ENCODE measurements at places on chromosomes 7 and 10. TPM values are rescaled to one million over a fixed set of nuclear protein-coding genes. Genes with fewer than 3 reads are reported as not detected.

DNA sequence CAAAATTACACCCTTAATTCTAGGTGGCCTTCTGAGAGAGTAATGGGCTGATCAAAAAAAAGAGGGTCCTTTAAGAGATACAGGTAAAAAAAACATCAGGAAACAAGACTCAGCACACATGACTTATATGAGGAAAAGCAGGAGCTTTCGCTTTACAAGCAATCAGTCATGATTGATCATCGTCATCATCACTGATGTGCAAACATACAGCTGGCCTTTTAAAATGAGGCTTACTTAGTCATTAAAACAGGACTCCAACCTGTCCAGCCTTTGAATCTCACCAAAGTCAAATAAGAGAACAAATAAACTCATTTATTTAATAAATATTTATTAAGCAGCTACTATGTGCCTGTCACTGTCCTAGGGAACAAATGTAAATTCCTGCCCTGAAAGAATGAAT, 255.3 kb downstream of the SKAP2 start:
- H3K27ac ChIP-seq = no peak overlapping the region
- H3K4me3 ChIP-seq = no peak overlapping the region
- no peaks in the 10 kb centered on the region for H3K36me3 ChIP-seq
- H3K27me3 ChIP-seq = no peaks in the 10 kb centered on the region
- no peak for DNase-seq

GRCh38 chr10:86221442-86222335, 144.9 kb downstream of the GRID1 start:
- H3K27ac ChIP-seq = no peak overlapping the region
- no peaks in the 10 kb centered on the region for H3K36me3 ChIP-seq
- H3K4me1 ChIP-seq = no peaks in the 10 kb centered on the region
- H3K4me3 ChIP-seq = no peak overlapping the region

DNA sequence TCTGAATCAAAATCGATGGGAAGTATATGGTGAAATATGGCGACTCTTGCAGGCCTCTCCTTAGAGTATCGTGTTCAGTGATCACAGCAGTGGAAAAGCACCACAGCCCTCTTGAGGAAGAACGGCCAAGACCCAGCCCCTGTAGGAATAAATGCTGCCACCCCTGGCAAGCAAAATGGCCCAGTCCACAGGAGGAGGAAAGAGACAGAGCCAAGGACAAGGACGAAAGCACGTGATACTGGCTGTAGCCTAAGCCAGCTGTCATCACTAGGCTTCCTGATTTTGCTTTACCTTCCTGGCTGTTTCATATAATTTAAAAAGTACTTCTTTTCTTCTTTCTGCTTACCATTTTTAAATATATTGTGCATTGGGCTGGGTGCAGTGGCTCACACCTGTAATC, 395.0 kb upstream of the SHH start:
- DNase-seq = no peak
- H3K36me3 ChIP-seq = no peaks in the 10 kb centered on the region
- no peak overlapping the region for H3K27ac ChIP-seq
- H3K4me3 ChIP-seq = no peak overlapping the region

GRCh38 chr7:131737746-131738465, 181.5 kb upstream of the PODXL start:
- H3K4me1 ChIP-seq = no peaks in the 10 kb centered on the region
- no peak overlapping the region for H3K27ac ChIP-seq
- no peak for DNase-seq

- H3K36me3 ChIP-seq = no peaks in the 10 kb centered on the region
- H3K4me3 ChIP-seq = no peak overlapping the region
- peaks cover 13% of the 10 kb centered on the region for H3K4me1 ChIP-seq
These were observed 4.3 kb downstream of the SNX8 start for GRCh38 chr7:2309889-2310331.

Gene AGBL3
- 0.38 TPM for total RNA-seq

Gene FFAR4
- total RNA-seq = not detected

Gene CFAP43
- not detected for total RNA-seq

Gene ADAP1
- total RNA-seq = 146 TPM

Gene CYP3A5
- 1,701 TPM for total RNA-seq
